ENCODE measurements at places on chromosomes 11 and 22.
A peak's percentile ranks its signal among the peaks of the same experiment; 100 is the strongest.

DNA sequence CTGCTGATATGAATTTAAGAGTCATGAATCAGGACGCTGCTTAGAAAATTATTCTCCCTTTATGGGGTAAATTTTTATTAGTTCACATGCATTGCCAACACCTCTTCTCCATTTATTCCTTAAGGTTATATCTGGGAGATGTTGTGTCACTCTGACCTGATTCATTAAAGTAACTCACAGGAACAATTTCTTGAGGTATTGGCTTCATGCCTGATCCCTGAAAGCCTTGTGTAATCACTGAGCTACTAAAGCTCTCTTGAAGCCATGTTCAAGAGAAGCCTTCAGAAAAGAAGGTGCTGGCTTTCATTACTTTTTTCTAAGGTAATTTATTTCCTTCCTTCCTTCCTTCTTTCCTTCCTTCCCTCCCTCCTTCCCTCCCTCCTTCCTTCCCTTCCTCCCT is 420.6 kb downstream of the RAB38 start:
- no peak for DNase-seq

DNA sequence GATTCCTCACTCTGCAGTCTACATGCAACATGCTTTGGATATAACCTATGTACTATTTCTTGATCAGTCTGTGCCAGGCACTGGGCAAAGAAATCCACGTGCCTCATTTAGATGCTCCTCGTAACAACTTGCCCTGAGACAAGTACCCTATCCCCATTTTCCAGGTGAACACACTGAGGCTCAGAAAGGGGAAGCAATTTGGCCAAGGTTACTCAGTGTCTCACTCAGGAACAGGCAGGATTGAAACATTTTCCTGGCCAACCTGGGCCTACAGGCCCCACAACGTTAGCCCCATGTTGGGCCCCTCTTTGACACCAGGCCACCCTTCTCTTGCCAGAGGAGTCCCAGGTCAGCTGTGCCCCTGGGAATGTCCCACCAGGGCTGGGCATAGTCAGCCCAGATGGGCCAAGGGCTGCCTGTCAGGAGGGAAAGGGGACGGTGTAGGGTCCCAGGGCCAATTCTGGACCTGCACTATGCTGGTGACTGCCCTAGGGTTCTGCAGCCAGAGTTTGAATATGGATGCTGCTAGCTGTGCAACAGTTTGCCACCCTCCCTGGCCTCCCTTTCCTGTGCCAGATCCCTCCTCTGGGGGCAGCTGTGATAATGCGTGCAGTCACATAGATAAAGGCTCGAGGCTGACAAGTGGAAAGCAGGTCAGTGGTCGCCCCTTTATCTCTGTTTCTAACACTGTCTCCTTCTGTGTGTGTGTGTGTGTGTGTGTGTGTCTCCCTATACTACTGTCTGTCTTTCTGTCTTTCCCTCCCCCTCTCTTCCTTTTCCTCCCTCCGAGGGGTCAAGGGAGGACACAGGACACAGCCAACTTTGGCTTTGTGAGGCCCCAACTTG is 10.4 kb upstream of the EMID1 start:
- no peak for DNase-seq

DNA sequence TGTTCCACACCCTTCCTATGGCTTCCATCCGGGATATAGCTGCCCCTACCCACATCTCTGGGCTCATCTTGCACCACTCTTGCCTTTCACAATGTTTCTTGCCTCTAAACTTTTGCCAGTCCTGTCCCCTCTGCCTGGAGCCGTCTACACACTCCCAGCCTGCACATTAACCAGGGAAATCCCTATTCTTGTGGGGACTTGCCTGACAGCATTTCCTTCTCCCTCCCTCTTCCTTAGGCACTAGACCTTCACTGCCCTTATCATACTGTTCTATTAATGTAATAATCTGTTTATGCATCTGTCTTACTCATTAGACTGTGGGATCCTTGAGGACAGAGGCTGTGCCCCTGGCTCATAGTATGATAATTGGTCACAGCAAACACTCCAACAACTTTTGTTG is 5.8 kb upstream of the TTC12 start:
- no peak for DNase-seq

DNA sequence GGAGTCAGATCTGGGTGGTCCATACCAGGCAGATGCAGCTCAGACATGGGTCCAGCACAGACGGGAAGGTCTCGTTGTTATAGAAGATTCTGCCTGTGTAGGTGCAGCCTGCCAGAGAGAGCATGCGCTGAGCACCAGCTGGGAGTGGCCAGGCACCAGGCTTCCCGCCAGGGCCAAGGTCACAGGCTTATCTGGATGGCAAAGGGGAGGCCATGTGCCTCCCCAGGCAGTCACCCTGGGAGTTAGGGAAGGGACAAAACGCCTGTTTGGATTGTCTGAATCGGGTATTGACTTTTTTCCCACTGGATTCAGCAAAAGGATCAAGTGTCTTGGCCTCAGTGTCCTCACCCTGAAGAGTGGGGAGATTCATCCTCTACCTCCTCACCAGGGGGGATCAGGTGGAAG is 26.5 kb downstream of the PGA5 start:
- DNase-seq, result no peak

DNA sequence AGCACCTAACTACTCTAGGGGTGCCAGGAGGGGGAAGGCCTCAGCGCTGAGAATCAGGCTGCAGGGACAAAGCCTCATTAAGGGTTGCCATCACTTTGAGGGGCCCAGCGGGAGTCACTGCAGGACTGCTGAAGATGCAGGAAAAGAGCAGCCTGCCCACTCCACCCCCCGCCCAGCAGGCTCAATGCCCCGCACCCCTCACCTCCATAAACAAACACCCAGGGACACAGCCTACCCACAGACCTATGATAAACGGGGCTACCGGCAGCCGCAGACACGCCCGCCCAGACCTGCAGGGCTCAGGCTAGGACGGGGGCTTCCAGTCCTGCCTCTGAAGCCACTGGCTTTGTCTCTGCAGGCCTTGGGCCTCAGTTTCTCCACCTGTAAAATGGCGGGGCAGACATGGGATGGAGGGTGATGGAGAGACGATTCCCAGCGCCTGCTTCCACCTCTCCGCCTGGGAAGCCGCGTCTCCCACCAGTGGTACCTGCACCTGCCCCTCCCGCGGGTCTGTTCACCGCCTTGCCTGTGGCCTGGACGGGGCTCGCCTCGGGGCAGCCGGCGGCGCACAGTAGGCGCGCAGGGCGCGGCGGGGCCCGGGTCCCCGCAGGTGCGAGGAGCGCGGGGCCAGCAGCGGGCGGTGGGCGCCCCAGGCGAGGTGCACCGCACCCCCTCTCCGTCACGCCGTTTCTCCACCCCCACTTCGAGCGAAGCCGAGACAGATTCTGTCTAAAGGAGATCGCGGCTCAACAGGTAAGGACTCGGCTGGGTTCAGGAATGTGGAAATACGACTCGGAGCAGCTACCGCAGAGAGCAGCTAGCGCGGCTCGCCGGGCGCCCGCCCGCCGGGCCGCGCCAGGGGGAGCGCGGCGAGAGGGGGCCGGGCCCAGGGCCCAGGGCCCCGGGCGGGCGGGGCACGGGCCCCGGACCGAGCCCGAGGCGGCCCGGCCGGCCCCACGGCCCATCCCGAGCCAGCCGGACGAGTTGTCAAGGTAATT is 1.5 kb downstream of the WNT7B start:
- no peak for DNase-seq

GRCh38 chr11:126072141-126072741 is 9.6 kb upstream of the CDON start:
- no peak for DNase-seq

- peak; percentile 28 for DNase-seq
Measured at GRCh38 chr11:7690648-7691047, 15.6 kb downstream of the OVCH2 start.

DNA sequence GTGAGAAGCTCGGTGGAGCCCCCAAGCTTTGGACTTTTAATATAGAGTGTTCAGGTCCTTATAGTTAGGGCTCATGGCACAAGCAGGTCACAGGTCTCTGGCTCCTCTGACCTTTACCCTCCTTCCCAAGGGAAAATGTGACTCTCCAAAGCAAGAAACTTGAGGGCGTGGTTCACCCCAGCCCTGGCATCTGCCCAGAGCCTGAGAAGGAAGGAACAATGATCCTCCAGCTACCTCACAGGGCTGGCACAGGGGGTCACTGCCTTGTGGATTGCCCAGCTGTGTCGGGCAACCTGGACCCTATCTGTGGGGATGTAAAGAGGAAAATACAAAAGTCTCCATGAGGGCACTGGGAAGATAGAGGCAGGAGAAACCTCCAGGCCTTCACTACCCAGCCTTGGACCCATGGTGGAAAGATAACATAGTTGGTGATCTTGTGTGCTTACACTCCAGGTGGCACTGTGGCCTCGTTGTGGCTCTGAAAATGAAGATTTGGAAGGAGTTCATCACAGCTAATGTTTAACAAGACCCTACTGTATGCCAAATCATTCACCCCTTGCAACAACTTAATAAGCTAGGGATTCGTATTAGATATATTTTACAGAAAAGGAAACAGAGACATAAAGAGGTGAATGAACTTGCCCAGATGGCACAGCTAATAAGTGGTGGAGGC is 3.8 kb upstream of the ZNF195 start:
- DNase-seq, result no peak

GRCh38 chr11:133810766-133811165 is 34.5 kb downstream of the SPATA19 start:
- no peak for DNase-seq

Data from suppressor macrophage treated with lipopolysaccharide for 4 hours (primary cell).